NCI-H748 treated with DMSO at 0.1 percent for 48 hours (cell line): ENCODE measurements at places on chromosomes 6 and 20.

GRCh38 chr6:17200395-17200794 lies 80.8 kb upstream of the RBM24 start:
- DNase-seq = no peak

GRCh38 chr20:19834287-19834686 lies 76.2 kb downstream of the RIN2 start:
- no peak for DNase-seq

DNA sequence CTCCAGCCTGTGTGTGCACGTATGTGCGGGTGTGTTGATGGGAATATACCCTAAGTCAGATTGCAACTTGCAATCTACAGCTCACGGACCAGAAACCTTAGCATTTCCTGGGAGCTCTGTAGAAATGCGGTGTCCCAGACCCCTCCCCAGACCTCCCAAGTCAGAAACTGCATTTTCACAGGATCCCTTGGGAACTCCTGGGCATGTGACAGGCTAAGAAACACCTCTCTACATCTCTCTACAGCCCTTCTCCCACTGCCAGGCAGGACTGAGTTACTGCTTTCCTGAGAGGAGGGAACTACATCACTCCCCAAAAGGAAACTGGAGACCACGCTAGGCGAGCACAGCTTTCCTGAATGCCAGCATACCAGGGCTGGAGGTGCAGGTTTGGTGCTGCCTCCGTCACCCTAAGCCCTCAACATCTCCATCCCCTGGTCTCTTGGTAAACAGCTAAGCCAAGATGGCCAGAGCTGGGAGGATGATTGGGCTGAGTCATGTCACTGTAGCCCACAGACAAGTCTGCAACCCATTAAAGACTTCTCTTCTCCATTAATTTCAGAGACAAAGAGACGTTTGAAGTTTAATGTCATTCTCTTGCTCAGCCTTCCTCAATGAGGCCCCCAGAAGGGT lies 194.4 kb downstream of the BMP7 start:
- DNase-seq = no peak

GRCh38 chr20:23909390-23909789 lies 29.8 kb upstream of the CST5 start:
- no peak for DNase-seq

- DNase-seq = no peak
These were observed 9.3 kb downstream of the COL9A3 start for GRCh38 chr20:62825986-62826645.

DNA sequence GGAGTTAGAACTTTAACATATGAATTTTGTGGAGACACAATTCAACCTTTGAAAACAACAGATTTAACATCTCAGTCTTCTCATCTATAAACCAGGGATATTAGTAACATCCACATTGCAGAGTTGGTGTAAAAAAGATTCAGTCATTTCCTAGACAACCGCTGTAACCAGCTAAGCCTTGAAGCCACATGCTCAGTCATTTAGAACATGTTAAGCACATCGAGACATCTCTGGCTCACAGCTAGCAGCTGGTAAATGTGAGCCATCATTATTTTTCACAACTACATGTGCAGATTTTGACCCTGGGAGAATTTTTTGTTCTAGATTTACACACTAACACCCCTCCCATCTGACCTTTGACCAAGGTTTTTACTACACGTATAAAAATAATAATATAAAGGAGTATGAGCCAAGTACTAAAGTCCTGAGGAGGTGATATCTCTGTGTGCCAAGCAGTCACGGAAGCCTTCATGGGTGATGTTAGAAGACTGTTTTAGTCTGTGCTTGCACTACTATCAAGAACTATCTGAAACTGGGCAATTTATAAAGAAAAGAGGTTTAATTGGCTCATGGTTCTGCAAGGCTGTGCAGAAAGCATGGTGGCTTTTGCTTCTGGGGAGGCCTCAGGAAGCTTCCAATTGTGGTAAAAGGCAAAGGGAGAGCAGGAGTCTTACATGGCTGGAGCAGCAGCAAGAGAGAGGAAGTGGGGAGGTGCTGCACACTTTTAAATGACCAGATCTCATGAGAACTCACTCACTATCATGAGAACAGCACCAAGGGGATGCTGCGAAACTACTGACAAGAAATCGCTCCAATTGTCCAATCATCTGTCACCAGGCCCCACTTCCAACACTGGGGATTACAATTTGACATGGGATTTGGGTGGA lies 48.7 kb upstream of the IL20RA start:
- no peak for DNase-seq

- no peak for DNase-seq
These were observed 24.3 kb upstream of the SCRT2 start for GRCh38 chr20:699811-700338.

- DNase-seq = no peak
These were observed 14.7 kb downstream of the PI16 start for GRCh38 chr6:36969240-36969691.

DNA sequence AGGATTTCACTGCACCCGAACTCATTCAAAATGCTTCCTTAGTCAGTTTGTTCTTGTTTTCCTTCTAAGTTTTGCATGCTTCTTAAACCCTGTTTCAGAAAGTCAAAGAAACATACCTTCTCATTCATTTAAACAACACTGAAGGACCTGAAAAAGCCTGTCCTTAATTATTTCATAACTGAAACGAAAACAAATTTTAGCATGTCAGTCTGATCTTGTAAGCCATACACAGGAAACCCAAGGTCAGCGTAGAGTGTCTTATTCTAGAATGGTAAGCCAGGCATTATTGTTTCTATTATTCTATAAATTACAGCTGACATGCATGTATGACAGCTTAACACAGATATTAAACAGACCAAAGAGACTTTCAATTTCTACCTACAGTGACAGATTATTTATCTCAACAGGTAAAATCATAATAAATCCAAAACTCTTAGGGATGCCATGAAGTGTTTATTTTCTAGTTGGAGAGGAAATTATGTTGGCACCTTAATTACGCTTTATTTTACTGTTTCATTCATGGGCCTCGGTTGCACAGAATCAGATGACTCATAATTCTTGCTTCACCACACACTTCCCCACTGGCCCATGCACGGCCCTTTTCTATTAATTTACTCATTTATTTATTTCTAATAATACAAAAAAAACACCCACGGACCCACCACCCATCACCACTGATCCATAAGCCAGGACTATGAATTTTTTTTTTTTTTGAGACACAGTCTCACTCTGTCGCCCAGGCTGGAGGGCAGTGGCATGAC lies 39.3 kb upstream of the DUSP22 start:
- no peak for DNase-seq

GRCh38 chr20:56091628-56092234 lies 86.4 kb upstream of the CBLN4 start:
- no peak for DNase-seq

GRCh38 chr6:21538186-21538798 lies 55.3 kb upstream of the SOX4 start:
- no peak for DNase-seq

DNA sequence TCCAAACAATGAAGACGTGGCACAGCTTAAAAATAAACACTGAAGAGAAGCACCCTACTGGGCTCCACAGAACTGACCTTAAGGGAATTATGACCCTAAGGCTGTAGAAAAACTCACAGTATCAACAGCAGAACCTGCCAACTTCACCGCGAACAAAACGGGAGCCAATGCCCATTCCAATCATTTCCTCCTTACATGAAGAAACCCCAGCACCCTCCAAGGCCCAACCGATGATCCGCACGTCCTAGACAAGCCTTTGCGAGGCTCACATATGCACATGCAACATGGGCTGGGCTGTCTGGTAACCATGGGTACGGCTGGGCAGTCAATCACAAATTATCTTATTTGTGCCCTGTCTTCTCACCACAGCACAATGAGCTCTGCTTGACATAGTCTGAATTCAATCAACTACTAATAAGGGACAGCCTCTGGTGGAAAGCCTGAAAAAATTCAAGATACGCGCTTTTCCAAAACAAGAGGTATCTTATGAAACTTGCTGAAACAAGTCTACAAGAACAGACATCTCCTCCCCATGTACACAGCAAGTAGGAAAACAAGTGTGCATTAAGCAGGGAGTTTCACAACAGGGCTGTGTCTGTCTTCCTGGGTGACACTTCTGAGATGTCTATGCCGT lies 1.7 kb downstream of the DIDO1 start:
- DNase-seq = peak; percentile 11

GRCh38 chr20:44748005-44748370 lies 2.3 kb downstream of the KCNK15 start:
- no peak for DNase-seq

DNA sequence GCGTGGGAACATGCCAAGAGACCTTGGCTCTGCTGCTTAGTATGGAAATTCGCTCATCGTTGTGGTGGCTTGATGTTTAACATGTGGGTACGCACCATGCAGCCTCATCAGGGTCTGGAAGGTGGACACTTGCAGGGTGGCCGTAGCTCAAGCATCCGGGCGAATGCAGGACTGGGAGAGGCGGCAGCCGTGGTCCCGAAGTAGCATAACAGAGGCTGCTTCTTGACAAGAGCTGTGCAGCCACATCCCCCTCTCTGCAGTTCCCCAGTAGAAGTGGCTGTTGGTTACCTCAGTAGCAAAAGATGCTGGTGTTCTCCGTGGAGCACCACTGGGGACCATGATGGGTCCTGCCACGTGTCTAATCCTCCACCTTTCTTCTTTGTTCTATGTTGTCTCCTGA lies 195.0 kb downstream of the THBS2 start:
- no peak for DNase-seq

- DNase-seq = no peak
These were observed 36.3 kb downstream of the COX4I2 start for GRCh38 chr20:31673943-31674463.

GRCh38 chr6:140073456-140073855 lies 699.0 kb upstream of the CITED2 start:
- DNase-seq = no peak

DNA sequence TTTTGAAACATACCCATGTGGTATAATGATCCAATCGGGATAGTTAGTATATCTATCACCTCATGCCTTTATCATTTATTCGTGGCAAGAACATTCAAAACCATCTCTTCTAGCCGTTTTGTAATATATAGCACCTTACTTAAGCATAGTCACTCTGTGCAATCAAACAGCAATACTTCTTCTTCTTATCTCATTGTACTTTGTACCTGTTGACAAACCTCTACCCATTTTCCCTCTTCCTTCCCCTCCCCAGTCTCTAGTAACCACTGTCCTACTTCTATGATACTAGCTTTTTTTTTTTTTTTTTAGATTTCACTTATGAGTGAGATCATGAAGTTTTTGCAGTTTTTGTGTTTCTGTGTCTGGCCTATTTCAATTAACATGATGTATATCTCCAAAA lies 296.7 kb downstream of the EYS start:
- DNase-seq = no peak

GRCh38 chr20:50415516-50416268 lies 94.5 kb upstream of the PTPN1 start:
- DNase-seq = no peak

DNA sequence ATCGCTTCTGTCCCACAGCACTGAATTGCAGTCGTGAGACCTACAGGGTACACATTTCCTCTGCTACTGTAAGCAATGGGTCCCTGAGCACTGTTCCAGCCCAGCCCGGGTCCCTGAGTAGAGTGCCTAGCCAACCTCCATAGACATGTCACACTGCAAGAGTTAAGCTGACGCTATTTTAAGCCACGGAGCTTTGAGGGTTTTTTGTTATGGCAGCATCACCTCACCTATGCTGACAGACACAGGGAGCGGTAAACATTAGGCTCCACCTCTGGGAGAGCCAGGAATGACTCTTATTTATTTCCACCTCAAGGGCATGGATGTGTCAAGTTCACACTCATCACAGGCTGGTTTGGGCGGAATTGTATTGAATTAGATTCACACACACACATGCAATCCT lies 45.1 kb downstream of the GRM4 start:
- no peak for DNase-seq

DNA sequence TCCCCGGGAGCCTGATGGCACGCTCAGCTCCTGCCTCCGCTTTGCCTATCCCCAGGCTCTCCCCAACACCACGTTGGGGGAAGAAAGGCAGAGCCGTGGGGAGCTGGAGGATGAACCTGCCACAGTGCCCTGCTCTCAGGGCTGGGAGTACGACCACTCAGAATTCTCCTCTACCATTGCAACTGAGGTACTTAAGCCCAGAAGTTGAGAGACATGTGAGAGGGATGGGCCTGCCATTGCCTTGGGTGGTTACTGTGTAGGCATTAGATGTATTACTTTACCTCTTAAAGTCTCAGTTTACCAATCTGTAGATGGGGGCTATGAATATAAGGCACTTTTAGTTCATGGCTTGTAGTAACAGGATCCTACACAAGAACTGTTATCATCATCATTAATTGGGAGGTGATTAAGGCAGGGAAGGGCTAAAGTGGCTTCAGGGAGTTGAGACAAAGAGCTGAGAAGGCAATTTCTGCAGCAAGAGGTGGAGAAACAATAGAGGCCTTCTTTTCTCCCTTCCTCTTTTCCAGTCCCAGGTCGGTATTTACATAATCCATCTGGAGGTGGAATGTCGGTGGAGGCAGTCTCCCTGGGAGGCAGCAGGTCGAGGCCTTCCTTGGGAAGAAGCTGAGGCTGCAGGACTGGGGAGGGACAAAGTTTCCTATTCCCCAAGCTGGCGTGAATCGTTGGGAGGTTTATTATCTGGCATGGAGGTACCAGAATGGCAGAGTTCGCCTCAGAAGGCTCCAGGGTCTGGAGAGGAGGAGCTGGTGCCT lies 691 bp downstream of the SLC22A7 start:
- no peak for DNase-seq

DNA sequence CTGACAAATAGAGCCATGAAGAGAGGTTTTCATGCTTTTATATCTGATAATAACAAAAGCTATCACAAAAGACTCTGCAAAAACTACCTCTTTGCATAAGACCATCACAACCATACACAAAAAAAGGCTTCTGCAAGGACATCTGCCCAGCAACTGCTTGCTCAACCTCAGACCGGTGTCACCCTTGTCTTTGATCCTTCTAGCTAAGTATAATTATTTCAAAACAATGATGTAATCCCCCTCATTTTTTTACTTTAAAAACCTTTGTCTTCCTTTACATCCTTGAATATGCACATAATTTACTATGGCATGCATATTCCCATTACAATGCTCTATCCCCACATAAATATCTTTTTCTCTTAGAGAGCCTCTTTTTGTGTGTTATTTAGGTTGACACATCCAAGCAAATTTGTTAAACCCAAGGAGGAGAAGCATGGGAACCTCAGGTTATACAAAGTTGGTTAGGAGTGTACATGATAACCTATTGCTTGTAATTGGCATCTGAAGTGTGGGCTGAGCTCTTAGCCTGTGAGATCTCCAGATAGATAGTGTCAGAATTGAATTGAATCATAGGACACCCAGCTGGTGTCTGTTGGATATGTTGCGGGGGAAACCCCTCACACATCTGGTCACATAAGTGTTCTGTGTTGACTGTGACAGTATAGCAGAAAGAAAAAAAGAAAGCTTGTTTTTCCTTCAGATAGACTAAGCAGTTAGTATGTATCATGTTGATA lies 20.7 kb upstream of the CGA start:
- DNase-seq = no peak
